ENCODE measurements at places on chromosomes 1 and 21.

DNA sequence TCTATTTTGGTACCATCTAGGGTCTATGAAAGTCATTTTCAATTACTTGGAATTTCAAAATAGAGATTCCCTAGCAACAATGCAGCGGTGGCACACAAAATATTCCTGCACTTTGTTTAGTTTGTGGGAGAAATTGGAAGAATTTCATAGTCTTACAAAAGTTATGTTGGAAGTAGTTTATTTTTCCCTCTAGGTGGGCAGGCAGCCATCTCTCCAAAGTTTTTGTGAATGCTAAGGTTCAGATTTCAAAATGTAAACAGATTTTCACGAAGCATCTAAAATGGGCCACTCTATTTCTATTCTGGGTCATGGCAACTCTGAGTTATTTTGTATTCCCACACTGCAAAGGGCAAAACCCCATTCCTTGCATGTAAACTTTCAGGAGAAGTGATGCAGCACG lies 8.0 kb downstream of the SMCP start:
- no peak for DNase-seq

DNA sequence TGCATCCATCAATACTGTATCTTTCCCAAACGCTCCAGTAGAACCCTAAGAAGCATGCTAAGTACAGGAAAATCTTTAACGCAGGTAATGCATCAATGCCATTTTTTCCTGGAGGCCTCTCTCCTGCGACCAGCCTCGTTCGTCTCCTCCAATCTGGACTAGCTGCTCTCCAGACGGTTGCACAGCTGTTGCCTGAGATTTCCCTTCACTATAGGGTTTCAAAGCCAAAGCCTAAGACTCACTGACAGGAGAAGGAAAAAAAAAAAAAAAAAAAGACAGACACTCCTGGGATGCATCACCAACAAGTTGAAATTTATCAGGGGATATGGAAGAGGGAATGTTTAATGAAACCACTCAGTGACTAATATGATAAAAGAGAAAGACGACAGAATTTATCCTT lies 93.0 kb downstream of the APP start:
- no peak for DNase-seq

DNA sequence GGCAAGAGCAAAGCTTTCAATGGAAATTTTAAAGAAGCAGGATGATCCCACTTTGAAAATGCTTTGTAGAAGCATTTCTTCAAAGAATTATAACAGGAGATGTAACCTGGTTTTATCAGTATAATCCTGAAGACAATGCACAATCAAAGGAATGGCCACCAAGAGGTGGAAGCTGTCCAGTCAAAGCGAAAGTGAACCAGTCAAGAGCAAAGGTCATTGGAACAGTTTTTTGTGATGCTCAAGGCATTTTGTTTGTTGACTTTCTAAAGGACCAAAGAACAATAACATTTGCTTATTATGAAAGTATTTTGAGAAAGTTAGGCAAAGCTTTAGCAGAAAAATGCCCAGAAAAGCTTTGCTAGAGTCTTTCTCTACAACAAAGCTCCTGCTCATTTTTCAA lies 5.5 kb upstream of the CD84 start:
- no peak for DNase-seq

- no peak for DNase-seq
Observed at GRCh38 chr1:210377731-210378333, 49.1 kb downstream of the HHAT start.

DNA sequence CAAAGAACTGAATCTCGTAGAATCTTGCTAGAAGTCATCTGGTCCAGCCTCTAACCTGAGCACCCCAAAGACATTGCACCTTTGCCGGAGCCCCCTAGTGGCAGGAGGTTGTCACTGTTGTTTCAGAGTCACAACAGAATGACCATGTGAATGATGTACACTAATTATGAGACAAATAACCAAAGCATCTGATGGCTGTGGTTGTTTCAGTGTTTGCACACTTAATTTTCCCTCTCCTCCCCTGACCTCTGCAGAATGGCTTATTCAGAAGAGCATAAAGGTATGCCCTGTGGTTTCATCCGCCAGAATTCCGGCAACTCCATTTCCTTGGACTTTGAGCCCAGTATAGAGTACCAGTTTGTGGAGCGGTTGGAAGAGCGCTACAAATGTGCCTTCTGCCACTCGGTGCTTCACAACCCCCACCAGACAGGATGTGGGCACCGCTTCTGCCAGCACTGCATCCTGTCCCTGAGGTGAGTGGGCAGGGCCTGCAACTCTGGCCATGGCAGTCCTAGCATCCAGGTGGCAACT lies 26.4 kb downstream of the TRAF5 start:
- DNase-seq = no peak

- DNase-seq = no peak
Observed at GRCh38 chr1:237205400-237206064, 163.5 kb downstream of the RYR2 start.

GRCh38 chr1:218743861-218744505 lies 398.8 kb downstream of the TGFB2 start:
- DNase-seq = no peak

- DNase-seq = no peak
Observed at GRCh38 chr1:157133426-157133825, 4.8 kb downstream of the ETV3 start.

DNA sequence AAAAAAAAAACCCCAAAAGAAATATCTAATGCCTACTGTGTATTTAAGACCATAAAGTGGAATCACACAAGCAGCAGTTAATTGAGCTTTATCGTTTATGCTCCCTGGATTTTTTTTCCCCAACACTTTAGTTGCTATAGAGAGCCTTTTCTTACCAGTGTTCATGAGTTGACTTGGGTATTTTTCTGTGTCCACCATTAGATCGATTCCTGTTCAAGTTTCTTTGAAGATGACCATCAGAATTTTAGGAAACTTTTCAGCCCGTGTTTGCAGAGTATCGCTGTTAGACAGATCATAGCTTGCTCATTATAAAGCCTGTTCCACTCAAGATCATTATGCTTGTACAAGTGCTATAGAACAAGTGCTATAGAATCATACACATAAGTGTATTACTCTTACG lies 1.5 kb downstream of the RALGPS2 start:
- DNase-seq = no peak

DNA sequence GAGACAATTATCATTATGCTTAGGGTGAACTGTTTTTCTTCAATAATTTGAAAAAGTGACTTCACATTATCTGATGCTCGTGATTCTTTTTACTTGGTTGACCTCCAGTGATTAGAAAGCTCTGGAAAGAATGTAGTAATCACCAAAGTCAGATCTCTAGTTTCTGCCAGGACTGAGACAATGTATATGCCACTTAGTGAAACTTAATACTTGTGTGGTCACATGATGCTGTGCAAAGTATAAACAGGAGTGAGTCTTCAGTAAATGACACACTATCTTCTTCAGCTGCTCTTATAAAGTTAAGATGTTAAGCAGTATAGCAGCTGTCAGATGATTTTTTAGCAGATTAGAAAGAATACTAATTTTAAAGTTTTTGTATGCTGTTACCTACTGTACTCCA lies 17.2 kb downstream of the VCAM1 start:
- no peak for DNase-seq

DNA sequence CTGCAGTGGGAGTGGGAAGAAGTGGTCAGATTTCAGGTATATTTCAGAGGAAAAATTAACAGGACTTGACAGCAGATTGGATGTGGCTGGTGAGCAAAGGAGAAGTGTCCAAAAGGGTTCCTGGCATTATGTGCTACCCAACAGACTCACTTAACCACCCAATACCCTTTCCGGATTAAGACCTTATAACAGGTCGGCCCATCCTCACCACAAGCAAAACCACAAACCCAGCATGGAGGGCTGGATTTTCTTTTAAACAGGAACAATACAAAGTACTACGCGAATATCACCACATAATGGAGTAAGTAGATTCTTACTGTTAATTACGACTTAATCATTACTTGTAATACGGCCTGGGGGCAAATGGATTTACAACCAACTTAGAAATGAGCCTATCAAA lies 59.2 kb downstream of the WDR64 start:
- DNase-seq = no peak

DNA sequence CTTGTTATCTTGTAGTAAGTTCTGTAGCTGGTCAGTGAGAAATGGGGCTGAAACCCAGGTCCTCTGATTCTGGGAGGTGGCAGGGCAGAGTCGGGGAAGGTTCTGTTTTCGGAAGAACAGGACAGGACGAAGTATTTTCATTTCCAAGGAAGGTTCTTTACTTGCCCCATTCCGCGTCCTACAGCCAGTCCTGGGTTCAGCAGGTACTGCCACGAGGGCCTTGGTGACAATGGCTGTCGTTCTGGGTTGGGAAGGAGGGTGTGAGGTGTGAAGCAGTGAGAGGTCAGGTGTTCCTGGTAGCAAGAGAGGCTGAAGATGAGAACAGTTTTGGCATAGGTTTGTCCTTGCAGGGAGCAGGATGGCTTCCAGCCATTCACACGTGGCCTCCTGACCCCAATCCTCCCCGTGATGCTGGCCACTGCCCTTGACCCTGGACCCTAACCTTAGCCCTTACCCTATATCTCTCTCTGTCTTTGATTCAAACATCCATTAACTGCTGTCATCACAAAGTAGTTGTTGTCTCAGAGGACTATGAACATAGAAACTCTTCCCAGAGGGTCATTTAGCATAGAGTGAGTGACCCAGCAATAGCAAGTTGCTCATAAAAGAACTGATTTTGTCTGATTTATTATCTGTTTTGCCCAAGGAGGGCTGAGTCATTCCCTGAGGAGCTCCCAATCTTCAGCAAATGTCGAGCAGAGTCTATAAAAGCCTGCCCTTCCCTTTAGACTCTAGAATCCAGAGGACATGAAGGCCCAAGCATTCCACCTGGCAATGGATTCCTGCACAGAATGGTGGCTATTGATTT lies 25.0 kb downstream of the VASH2 start:
- DNase-seq = no peak

GRCh38 chr21:43842742-43843141 lies 22.3 kb upstream of the AGPAT3 start:
- DNase-seq = no peak

DNA sequence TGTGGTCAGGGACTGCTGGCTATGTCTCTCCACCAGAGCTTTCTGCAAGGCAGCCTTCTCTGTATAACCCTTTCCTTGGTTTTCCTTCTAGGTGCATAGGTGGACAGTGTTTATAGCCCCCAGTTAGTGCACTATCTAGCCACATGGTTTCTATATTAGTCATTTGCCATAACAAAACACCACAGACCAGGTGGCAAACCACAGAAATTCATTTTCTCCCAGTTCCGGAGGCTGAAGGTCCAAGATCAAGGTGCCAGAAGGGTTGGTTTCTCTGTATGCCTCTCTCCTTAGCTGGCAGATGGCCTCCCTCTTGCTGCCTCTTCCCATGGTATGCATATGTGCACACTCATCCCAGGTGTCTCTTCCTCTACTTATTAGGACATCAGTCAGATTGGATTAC lies 106.4 kb downstream of the KAZN start:
- no peak for DNase-seq

GRCh38 chr1:53145942-53146708 lies 3.7 kb upstream of the SLC1A7 start:
- no peak for DNase-seq

GRCh38 chr1:207669528-207670009 lies 24.6 kb downstream of the CR1L start:
- no peak for DNase-seq

Data from nucleus accumbens (tissue), 56 donors.